Activated CD4-positive, alpha-beta T cell treated with anti-CD3 and anti-CD28 coated beads, Interleukin-2, amount 50 U/mL, for 48 hours (primary cell): ENCODE measurements at places on chromosomes 2 and 18.

GRCh38 chr2:196286821-196287220 is 115.4 kb upstream of the STK17B start:
- no peak for DNase-seq

GRCh38 chr18:76348267-76349066 is 146.6 kb downstream of the ZNF516 start:
- no peak for DNase-seq

GRCh38 chr2:199470672-199471442 is 13.1 kb upstream of the SATB2 start:
- no peak for DNase-seq

GRCh38 chr2:142472382-142472781 is 341.6 kb upstream of the LRP1B start:
- DNase-seq: no peak
